Muscle of leg (tissue), 16 donors: ENCODE measurements at places on chromosomes 2 and 18. TPM values are rescaled to one million over a fixed set of nuclear protein-coding genes. Genes with fewer than 3 reads are reported as not detected.

The TUBA4B gene
- total RNA-seq = 0.04 TPM

The DBI gene
- 179 TPM for total RNA-seq

The FLACC1 gene
- total RNA-seq = 2.3 TPM

The RAMP1 gene
- total RNA-seq = 41.5 TPM

The DSG3 gene
- total RNA-seq = not detected

- no peak overlapping the region for H3K27ac ChIP-seq
- no peaks in the 10 kb centered on the region for H3K4me1 ChIP-seq
These were observed 120.4 kb downstream of the ZNF516 start for GRCh38 chr18:76374330-76375281.

DNA sequence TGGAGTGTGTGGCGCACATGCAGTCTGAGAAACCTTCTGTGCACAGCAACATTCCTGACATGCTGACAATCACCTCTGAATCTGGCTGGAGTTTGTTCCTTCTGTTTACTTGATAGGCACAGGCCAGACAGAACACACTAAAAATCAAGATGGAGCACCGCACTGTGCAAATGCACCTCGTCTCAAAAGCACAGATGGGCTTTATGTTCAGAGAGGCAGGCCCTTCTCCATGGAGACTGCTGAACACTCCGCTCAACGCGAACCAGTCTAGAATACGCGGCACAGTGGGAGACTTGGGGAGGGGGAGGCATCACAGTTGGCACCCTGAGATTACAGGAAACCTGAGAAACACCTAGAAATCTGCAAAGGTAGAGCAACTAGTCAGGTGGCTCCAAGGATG lies 58.4 kb upstream of the DNMT3A start:
- H3K4me1 ChIP-seq = no peaks in the 10 kb centered on the region
- no peaks in the 10 kb centered on the region for H3K27me3 ChIP-seq
- H3K36me3 ChIP-seq = no peaks in the 10 kb centered on the region

GRCh38 chr2:151520976-151521375 lies 111.3 kb downstream of the RIF1 start:
- no peak overlapping the region for H3K27ac ChIP-seq
- DNase-seq = no peak
- no peaks in the 10 kb centered on the region for H3K27me3 ChIP-seq
- H3K4me3 ChIP-seq = no peak overlapping the region
- H3K36me3 ChIP-seq = peaks cover 33% of the 10 kb centered on the region

DNA sequence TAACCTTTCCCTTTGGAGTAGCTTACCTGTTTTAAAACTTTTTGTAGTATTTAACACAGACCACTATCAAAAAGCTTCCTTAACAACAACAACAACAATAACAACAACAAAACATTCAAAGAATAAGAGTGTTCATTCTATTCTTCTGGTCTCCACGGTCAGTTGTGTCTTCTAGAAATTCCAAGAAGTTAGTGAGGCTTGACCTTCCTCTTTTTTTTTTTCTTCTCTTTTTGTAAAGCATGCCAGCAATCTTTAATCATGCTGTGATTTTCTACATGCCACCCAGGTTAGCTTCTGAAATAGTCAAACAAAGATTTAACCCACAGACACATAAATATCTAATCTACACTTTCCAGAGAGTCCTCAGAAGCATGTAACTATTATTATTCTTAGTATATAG lies 28.4 kb upstream of the KLHL14 start:
- no peaks in the 10 kb centered on the region for H3K27me3 ChIP-seq
- no peak for DNase-seq
- no peak overlapping the region for H3K27ac ChIP-seq
- no peaks in the 10 kb centered on the region for H3K36me3 ChIP-seq
- H3K4me3 ChIP-seq = no peak overlapping the region
- no peaks in the 10 kb centered on the region for H3K4me1 ChIP-seq

- H3K4me1 ChIP-seq = peaks cover 5% of the 10 kb centered on the region
- H3K36me3 ChIP-seq = no peaks in the 10 kb centered on the region
- no peak overlapping the region for H3K27ac ChIP-seq
- H3K4me3 ChIP-seq = no peak overlapping the region
- no peaks in the 10 kb centered on the region for H3K27me3 ChIP-seq
These were observed 322.6 kb downstream of the PRKCE start for GRCh38 chr2:45974056-45974455.

DNA sequence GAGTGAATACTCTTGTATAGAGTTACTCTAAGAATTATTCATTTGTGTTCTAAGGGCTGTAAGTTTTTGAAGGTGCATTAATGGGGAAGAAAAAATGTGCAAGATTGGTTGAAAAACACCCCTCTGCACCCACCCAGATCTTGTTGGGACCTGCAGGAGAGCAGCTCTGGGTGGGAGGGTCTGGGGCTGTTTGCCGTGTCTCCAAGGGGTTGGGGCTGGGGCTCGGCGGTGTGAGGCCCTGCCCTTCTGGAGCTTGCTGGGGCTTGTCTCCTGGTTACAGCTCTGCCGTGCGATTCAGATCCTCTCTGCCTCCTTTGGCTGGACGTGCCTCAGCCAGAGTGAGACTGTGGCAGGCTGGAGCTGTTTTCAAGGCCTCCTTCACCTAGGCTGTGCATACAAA lies 26.1 kb downstream of the IGFBP2 start:
- DNase-seq = no peak

GRCh38 chr18:56021136-56021808 lies 433.3 kb upstream of the TCF4 start:
- no peaks in the 10 kb centered on the region for H3K27me3 ChIP-seq
- no peaks in the 10 kb centered on the region for H3K4me1 ChIP-seq
- DNase-seq = no peak
- H3K27ac ChIP-seq = peak overlapping the region; percentile 69
- no peak overlapping the region for H3K4me3 ChIP-seq
- no peaks in the 10 kb centered on the region for H3K36me3 ChIP-seq

- no peaks in the 10 kb centered on the region for H3K36me3 ChIP-seq
- peaks cover 6% of the 10 kb centered on the region for H3K4me1 ChIP-seq
- H3K27me3 ChIP-seq = no peaks in the 10 kb centered on the region
- H3K27ac ChIP-seq = no peak overlapping the region
- H3K4me3 ChIP-seq = no peak overlapping the region
- peak; percentile 7 for DNase-seq
These were observed 486.9 kb upstream of the RAB6C start for GRCh38 chr2:129492548-129492947.

- no peaks in the 10 kb centered on the region for H3K27me3 ChIP-seq
- H3K36me3 ChIP-seq = no peaks in the 10 kb centered on the region
- no peak for DNase-seq
- H3K4me1 ChIP-seq = no peaks in the 10 kb centered on the region
- no peak overlapping the region for H3K4me3 ChIP-seq
These were observed 334.6 kb upstream of the VRK2 start for GRCh38 chr2:57711991-57712390.

- no peaks in the 10 kb centered on the region for H3K4me1 ChIP-seq
- H3K27me3 ChIP-seq = no peaks in the 10 kb centered on the region
- H3K27ac ChIP-seq = no peak overlapping the region
- H3K4me3 ChIP-seq = no peak overlapping the region
These were observed 1190.2 kb upstream of the NRXN1 start for GRCh38 chr2:52222128-52222527.

GRCh38 chr2:218384975-218385374 lies 2.9 kb downstream of the SLC11A1 start:
- peaks cover 5% of the 10 kb centered on the region for H3K27me3 ChIP-seq
- no peak overlapping the region for H3K4me3 ChIP-seq
- H3K36me3 ChIP-seq = no peaks in the 10 kb centered on the region
- no peak for DNase-seq
- H3K4me1 ChIP-seq = peaks cover 9% of the 10 kb centered on the region

- no peaks in the 10 kb centered on the region for H3K36me3 ChIP-seq
- no peak for DNase-seq
- H3K27ac ChIP-seq = no peak overlapping the region
- H3K27me3 ChIP-seq = no peaks in the 10 kb centered on the region
These were observed 41.3 kb upstream of the MSH6 start for GRCh38 chr2:47741637-47742036.

DNA sequence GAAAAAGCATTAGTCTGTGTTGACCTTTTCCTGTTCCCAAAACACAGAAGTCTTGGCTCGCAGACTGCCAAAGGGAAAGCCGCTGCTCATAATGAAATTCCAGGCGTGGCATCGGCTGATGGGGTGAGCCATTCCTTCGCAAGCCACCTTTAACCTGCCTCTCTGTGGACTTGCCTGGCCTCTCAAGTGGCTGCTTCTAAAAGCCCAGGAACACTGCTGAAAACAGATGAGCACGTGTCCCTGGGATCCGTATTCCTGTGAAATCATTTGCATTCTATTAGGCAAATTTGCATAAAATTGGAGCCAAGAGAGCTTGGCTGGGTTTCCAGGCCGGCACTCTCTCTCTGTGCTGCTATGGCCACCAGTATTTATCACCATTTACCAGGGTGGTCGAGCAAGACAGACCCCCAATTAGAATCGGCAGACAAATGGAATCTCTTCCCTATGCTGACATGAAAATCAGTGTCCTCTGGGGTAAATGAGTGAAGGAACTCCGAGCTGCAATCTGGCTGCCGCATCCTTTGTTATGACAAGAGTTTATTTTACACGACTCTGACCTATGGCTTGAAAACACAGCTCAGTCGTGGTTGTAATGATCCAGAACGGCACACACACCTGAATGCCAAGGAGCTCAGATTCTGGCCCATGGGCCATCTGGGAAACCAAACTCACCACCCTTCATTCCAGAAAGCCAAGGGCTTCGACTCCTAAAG lies 21.7 kb downstream of the BCL2 start:
- H3K36me3 ChIP-seq = peaks cover 10% of the 10 kb centered on the region
- DNase-seq = peak; percentile 25
- H3K4me3 ChIP-seq = no peak overlapping the region
- H3K27me3 ChIP-seq = no peaks in the 10 kb centered on the region
- H3K4me1 ChIP-seq = peaks cover 16% of the 10 kb centered on the region

- H3K27ac ChIP-seq = no peak overlapping the region
- no peaks in the 10 kb centered on the region for H3K27me3 ChIP-seq
- H3K4me1 ChIP-seq = peaks cover 42% of the 10 kb centered on the region
- peaks cover 14% of the 10 kb centered on the region for H3K36me3 ChIP-seq
These were observed 124.6 kb downstream of the NCK2 start for GRCh38 chr2:105869341-105869740.

DNA sequence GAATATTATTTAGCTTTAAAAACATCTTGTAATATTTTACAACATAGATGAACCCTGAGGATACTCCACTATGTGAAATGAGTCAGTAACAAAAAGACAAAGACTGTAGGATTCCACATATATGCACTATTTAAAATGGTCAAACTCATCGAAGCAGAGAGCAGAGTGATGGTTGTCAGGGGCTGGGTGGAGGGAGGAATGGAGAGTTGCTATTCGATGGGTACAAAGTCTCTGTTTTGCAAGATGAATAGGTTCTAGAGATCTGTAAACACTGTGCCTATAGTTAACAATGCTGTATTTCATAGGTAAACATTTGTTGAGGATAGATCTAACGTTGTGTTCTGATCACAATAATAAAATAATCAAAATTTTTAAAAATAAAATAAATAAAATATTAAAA lies 1675.9 kb upstream of the CELF4 start:
- H3K27ac ChIP-seq = no peak overlapping the region
- no peaks in the 10 kb centered on the region for H3K36me3 ChIP-seq
